ENCODE measurements at places on chromosomes 7 and 10.

- peak; percentile 7 for DNase-seq
These were observed 48.7 kb upstream of the PPP1R3C start for GRCh38 chr10:91681361-91682276.

DNA sequence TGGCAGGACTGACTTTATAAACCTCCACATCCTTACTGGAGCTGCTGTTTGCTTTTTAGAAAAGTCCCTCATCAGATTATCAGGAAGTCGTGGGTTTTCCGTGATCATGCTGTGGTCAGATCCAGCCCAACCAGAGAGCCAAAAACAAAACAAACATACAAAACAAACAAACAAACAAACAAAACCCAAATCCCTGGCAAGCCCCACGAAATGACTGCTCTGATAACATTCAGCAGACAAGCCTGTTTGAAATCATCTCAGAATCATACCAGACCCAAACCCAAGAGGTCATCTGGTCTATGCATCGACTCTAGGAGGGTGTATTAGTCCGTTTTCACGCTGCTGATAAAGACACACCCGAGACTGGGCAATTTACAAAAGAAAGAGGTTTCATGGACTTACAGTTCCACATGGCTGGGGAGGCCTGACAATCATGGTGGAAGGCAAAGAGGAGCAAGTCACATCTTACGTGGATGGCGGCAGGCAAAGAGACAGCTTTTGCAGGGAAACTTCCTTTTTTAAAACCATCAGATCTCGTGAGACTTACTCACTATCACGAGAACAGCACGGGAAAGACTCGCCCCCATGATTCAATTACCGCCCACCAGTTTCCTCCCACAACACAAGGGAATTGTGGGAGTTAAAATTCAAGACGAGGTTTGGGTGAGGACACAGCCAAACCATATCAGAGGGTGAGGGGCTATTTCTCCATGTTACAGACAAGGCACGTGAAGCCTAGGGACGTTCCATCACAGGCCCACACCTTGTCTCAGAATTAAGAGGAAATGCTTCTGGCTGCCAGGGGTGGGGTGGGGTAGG lies 85.7 kb downstream of the PARP12 start:
- DNase-seq: no peak

DNA sequence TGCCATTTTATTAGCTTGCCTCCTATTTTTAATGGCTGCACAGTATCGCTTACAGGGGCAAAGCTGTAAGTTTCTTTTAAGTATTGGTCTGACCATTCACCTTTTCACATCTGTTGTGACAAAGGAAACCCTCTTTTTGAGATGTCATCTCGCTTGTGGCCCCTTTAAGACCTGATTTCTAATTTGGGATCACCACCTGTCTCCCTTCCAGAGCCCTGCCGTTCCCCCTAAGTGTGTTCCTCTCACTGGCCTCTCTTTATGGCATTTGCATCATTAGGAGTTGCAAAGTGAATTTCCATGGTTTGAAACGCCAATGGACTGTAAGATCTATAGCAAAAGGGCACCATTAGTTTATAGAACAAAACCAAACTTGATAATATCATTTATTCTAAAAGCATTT lies 1.4 kb downstream of the EPDR1 start:
- no peak for DNase-seq

- no peak for DNase-seq
These were observed 49.7 kb upstream of the RASGEF1A start for GRCh38 chr10:43316516-43316915.

DNA sequence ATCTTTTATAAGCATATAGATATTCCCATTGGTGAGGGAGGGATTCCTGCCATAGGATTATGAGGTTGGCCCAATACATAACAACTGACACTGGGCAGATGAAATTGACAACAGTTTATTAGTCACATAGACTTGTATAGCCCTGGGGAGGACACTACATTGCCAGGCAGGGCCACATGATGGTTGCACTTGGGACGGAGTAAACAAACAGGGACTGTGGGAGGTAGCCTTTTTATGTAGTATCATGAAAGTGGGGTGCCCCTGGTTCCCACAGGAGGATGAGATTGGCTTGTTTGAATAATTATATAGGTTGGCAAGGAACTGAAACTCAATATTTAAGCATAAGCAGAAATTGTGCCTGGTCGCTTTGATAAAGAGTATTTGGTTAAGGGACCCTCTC lies 23.5 kb downstream of the TRIM24 start:
- DNase-seq: no peak

- no peak for DNase-seq
These were observed 139.6 kb upstream of the GPR26 start for GRCh38 chr10:123526356-123527064.

DNA sequence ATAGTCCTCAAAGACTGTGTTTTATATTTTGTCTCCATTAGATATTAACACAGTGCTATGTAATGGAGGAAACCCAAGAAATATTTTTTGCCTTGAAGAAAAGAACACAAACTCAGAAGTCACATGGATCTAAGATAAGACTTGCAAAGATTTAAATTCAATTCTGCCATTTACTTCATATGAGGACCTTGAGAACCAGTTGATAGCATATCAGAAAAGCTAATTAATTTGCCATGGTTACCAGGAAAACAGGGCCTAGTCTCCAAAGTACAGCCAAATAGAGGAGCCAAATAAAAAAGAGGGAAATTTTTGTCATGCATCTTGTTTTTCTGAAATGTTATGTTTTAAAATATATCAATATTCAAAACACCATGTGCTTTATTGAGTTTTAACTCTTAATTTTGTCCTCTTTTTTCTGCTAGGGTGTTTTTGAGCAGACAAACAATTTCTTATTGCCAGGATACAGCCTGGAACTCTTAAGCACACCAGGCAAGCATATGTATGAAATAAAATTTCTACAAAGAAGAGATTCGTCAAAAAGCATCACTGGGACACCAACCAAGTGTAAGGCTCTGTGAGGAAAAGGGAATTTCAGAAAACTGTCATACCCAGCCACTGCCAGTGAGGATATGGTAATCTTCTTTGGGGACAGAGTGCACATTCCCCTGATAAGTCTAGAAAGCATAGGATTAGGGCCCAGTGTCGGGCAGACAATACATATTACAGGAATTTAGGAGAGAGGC lies 10.6 kb upstream of the TOMM7 start:
- no peak for DNase-seq

DNA sequence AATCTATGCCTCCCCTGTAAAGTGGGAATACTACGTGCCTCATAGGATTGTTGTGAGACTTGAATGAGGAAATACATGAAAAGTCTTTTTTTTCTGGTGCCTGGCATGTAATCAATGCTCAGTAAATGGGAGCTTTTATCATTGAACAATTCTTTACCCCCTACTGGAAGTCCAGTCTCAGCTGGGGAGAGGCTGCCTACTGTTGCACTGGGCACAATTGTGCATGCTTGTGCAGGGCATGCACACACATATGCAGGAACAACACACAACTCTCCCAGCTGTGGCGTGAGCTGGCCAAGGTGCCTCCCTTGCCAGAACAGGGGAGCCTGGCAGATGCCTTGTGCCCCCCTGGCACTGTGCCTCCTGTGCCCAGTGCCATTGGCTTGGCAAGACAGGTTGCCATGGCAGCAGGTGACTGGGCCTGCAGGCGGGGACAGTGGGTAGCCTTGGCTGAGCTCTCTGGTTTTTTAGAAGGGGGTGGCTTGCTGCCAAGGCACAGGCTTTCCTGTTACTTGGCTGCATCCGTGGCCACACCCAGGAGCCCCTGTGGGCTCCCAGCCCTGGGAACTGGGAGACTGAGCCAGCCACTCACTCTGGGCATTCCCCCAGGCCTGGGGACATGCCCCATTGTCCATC lies 16.1 kb upstream of the PALD1 start:
- DNase-seq: peak; percentile 52

DNA sequence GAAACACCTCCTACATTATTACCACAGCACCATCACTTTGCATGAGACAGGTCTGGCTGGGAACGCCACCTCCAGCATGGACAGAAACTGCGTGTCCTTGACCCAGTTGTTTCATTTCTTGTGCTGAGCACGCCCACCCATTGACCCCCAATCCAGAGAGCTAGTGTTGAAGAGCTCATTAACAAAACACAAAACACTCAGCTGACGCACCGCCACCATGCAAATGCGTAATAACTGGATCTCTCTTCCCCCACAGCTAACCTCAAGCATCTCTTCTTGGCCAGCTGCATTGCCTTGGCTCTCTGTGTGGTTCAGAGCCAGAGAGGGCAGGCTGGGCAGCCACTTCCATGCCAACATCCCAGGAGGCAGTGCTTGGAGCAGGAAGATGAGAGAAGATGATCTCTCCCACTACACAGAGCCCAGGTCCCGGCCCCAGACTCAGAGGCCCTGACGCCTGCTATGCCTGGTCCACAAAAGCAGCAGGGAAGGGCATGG lies 173.5 kb downstream of the PLXNA4 start:
- no peak for DNase-seq

- DNase-seq: no peak
These were observed 222.7 kb upstream of the C7orf33 start for GRCh38 chr7:148367731-148368475.

GRCh38 chr10:69215405-69216171 lies 4.5 kb upstream of the HKDC1 start:
- no peak for DNase-seq

DNA sequence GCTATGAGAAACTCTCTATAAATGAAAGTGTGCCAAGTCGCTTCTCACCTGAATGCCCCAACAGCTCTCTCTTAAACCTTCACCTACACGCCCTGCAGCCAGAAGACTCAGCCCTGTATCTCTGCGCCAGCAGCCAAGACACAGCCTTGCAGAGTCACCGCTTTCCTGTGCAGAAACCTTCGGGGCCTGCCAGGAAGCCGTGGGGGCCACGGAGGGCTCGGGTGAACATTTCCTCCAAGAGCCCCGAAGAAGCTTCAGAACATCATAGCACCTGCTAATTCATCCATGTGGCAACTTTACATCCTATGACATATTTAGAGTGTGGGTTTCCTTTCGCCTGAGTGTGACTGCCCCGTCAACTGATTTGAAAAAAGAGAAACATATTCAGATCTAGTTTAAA lies 55.7 kb upstream of the PRSS58 start:
- DNase-seq: no peak

DNA sequence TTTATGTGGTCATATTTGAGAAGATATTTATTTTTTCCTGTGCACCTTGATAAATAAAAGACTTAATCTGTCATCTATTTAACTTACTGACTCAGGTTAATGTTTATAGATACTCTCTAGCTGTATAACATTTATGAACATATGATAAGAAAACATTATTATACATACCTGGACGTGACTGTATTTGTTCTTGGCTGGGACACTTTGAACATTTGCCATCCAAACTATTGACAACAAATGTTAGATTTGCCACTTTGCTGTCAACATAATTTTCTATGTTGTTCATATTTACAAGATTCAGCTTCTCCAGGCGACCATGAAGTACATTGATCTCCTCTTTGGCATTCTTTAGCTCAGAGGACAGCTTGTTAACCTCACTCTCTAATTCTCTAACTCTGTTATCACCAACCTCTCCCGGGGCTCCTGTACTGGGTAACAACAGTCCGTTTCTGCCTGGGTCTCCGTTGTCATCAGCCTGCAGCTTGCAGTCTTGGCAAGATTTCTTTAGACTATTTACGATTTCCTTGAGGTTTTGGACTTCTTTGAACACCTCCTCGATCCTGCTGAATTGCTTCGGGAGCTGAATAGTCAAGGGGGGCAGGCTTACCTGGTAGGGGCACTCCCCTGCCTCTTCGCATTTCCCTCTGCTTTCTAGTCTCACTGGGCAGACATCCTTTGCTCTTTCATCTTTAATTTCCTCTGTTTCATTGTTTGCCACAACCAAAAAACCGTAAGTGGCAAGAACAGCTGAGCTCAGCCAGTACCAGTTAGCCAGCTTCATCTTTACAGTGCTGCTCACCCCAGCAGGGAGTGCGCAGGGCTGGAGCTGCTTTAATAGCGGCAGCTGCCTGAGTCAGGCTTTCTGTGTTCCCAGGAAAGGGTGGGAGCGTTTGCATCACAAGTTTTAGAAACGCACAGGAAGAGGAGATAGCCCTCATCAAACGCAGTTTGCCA lies at the start of gene FGL2:
FGL2 (minus strand) TSS at position 807 of the 954 bp plus-strand sequence; CDS start at position 781, 26 bp downstream.
- DNase-seq: peak; percentile 46

GRCh38 chr7:110718503-110719205 lies 372.3 kb upstream of the LRRN3 start:
- DNase-seq: no peak

- DNase-seq: no peak
These were observed 17.4 kb upstream of the SLF2 start for GRCh38 chr10:100895346-100895745.

- no peak for DNase-seq
These were observed 11.4 kb downstream of the ELN start for GRCh38 chr7:74039337-74039736.

DNA sequence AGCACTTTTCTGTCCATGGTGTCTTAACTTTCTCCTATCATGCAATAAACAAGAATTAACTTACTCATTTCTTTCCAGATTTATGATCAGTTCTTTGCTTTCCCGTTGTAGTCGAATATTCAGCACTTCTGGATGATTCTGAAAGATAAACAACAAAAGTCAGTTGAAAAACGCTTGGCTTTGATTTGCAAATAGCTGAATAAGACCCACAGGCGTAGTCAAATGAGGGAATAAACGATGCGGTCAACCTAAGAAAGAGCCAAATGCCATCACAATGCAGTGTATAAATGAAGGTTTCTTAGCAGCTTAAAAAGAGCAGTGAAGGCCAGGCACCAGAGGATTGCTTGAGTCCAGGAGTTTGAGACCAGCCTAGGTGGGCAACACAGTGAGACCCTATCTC lies 109.4 kb downstream of the ADAM12 start:
- DNase-seq: no peak

- no peak for DNase-seq
These were observed 7.3 kb downstream of the ADAM8 start for GRCh38 chr10:133269367-133269766.

GRCh38 chr7:22027475-22027874 lies 81.8 kb upstream of the CDCA7L start:
- DNase-seq: no peak

GRCh38 chr10:88525371-88526069 lies 57.6 kb downstream of the RNLS start:
- peak; percentile 59 for DNase-seq

GRCh38 chr10:122307669-122308416 lies 36.7 kb downstream of the BTBD16 start:
- DNase-seq: peak; percentile 98

DNA sequence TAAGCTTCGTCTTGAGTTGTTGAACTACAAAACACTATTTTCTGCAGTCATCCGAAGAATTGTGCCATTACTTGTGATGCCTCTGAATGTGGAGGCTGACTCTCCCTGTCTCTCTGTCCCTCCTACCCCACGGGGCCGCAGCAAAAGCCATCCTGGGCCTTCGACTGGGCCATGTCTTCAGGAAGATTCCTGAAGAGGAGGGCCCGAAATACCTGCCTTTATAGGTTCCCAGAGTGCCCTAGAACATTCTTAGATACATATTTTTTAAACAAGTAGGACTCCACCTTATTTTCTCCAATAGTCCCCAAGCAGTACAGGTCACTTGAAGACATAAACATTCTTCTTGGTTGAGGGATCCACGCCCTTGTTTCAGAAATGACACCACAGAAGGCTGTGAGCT lies 8.1 kb downstream of the IGFBP3 start:
- DNase-seq: no peak

- DNase-seq: no peak
These were observed 128.3 kb downstream of the ITGA8 start for GRCh38 chr10:15591431-15591830.
